ENCODE measurements at places on chromosomes 4 and X. TPM values are rescaled to one million over a fixed set of nuclear protein-coding genes. Genes with fewer than 3 reads are reported as not detected.

- no peak for DNase-seq
Observed at GRCh38 chrX:74349387-74349786, 45.4 kb downstream of the ZCCHC13 start.

GRCh38 chr4:108398316-108398715, 222.1 kb upstream of the RPL34 start:
- DNase-seq = no peak

GRCh38 chrX:109782994-109783700, 50.1 kb upstream of the ACSL4 start:
- DNase-seq = no peak

GRCh38 chrX:96843566-96843965, 40.1 kb upstream of the RPA4 start:
- no peak for DNase-seq

- no peak for DNase-seq
Observed at GRCh38 chr4:26075583-26075982, 161.6 kb downstream of the SMIM20 start.

DNA sequence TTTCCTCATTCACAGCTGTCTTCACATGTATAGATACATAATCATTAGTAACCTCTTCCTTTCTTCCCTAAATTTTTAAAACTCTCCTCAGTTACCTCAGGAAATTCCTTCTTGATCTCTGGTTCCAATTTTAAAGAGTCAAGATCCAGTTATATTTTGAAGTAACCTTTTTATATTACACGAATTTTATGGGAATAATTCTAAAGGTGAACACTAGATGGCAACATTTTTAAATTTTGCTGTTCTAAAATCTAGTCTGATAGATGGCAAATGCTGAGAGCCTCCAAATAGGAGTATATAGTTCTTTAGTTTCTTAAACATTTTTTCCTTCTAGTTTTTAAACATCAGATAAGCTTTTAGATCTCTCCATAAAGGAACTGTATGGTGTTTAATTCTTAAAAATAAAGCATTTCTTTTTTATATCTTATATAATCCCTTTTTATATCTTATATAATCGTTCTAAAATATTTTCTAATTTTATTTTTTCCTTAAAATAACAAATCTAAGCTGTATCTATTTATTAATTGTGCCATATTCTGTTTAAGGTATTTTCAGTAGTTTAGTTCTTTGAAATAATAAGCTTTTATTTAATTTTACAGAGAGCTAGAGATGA, 37.9 kb upstream of the PAPSS1 start:
- DNase-seq = no peak

The TENT5D gene
- total RNA-seq = not detected

The AKAP4 gene
- not detected for total RNA-seq
